Activated CD8-positive, alpha-beta memory T cell treated with anti-CD3 and anti-CD28 coated beads for 48 hours (primary cell): ENCODE measurements at places on chromosomes 7 and 10.

DNA sequence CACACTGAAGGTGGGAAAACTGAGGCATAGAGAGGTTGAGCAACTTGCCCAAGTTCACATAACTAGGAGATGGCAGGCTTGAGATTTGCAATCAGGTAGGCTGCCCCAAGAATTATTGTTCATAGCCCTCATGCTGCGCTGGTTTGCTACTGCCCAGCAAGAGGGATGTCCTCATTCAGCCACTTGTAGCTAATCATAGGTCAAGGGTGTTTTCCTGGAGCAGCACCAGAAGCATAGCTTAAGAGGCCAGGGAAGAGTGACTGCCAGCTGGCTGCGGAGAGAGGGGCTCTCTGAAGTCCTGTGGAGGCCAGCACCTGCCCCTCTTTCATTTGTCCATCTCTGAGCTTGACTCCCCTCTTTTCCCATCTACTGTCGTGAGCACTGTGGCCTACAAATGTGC is 15.0 kb downstream of the CDHR3 start:
- no peak for DNase-seq

GRCh38 chr7:24728503-24729364 is 28.5 kb downstream of the GSDME start:
- DNase-seq, result no peak

DNA sequence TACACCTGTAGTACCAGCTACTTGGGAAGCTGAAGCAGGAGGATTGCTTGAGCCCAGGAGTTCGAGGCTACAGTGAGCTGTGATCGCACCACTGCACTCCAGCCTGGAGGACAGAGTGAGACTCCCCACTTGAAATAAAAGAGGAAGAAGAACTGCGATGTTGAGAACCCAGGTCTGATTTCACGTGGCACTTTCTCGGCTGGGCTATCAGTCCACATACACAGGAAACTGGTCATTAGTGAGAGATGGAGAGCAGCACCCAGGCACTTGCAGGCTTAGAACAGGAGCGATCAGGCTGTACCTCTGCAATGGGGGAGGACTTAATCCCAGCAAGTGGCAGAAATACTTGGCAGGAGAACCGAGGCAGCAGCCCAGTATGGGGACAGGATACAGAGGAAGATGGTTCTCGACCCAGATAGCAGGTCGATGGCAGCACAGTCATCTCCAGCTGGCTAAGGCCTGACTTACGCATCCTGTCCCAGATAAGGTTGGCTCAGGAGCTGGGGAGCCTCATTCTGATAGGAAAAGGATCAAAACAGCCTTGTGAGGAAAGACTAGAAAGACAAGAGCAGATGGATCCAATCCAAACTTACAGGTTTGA is 487.7 kb upstream of the AUTS2 start:
- no peak for DNase-seq

DNA sequence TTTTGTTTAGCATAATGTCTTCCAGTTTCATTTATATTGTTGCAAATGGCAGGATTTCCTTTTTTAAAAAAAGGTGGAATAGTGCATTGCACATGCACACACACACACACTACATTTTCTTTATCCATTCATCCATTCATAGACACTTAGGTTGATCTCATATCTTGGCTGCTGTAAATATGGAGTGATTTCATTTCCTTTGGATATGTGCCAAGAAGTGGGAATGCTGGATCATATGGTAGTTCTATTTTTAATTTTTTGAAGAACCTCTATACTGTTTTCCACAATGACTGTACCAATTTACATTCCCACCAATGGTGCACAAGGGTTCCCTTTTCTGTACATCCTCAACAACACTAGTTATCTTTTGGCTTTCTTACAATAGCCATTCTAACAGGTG is 68.9 kb downstream of the EBLN1 start:
- no peak for DNase-seq

GRCh38 chr7:7979558-7979957 is 11.0 kb downstream of the GLCCI1 start:
- no peak for DNase-seq

DNA sequence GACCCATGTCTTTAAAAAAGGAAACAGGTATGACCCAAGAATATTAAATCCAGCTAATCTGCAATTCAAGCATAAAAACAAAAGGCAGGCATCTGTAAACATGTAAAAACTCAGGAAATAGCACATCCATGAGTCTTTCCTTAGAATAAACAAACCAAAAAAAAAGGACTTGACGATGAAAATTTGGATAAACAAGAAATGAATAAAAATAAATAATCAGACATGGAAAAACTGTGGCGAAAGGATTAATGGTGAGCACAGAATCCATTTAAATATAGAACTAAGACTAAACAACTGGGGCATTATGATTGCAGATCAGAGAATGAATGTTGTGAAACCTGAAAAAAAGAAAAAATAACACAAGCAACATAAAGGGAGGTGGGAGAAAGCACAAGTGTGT is 170.1 kb downstream of the DOCK4 start:
- no peak for DNase-seq

DNA sequence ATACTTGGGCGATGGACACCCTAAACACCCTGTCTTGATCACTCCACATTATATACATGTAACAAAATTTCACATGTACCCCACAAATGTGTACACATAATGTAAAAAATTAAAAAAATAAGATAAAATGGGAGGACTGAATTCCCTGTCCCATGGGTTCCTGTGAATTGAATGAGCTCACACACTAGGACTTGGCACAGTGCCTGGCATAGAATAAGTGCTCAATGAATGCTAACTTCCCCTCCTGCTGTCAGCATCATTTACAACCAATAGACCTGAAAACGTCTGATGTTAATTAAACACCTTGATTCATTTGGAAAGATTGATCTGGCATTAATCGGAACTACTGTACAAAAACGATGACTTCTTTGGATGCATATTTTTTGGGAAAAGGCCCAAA is 117.3 kb upstream of the ZNF438 start:
- no peak for DNase-seq

DNA sequence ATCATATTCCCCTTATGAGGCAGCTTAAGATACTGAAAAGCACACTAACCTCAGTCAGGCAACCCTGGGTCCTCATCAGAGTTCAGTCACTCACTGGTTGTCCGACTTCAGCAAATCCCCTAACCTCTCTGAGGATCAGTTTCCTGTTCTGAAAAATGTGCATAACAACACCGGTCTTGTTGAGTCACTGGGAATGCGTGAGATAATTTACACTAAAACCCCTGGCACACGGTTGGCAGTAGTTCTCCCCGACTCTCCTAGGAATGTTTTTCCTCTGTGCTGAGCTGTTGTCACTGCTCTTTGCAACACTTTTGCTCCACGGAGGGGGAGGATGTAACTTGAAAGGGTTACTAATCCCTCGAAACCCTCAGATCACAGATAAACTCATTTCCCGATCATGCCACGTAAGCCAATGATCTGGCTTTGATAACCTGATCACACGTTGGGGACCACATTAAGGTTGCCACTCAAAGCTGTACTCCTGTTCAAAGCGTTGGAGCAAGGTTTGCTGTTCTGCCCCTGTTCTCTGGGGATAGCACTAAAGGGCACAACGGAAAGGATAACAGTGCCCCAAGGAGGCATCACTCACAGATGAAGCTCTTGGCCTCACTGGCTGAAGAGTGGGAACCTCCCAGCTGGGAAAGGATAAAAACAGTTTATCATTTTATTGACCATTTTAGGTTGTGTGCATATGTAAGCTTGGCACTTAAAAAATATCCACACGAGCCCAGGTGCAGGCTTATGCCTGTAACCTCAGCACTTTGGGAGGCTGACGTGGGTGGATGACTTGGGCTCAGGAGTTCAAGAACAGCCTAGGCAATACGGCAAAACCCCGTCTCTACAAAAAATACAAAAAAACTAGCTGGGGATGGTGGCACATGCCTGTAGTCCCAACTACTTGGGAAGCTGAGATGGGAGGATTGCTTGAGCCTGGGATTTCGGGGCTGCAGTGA is 5.0 kb upstream of the RBM17 start:
- no peak for DNase-seq

DNA sequence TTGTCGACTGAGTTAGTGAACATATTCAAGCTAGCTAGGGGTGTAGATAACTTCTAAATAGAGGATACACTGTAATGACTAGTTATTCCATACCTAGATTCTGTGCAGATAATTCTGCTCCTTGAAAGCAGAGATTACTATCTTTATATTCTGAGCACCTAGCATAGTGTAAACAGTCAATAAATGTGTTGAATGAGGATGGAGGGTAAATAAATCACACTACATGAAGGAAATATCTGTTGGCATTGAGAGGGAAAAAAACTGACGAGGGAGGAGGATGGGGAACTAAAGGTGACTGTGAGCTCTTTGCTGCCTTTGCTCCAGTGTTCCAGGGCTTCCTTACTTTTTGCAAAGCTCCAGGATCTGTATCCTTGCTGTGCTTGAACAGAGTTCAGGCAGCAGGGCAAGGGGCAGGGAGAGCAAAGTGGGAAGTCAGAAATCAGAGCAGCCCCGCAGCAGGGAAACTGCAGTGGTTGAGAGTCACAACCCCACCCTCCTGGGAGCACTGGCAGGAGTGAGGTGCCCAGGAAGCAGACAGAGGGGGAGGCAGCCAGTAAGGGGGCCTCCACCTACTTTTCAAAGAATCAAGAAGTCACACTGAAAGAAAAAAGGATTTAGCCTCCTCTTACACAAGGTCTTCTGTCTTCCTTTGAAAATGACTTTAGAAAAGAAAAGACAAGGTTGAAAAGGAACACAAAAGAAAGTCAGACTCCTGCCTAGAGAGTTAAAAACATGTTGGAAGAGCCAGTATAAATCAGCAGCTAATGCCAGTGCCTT is 71.8 kb upstream of the LRRN3 start:
- no peak for DNase-seq

- no peak for DNase-seq
Observed at GRCh38 chr10:44261296-44261695, 123.6 kb downstream of the CXCL12 start.
